ENCODE measurements at places on chromosomes 16 and 17. TPM values are rescaled to one million over a fixed set of nuclear protein-coding genes. Genes with fewer than 3 reads are reported as not detected.

DNA sequence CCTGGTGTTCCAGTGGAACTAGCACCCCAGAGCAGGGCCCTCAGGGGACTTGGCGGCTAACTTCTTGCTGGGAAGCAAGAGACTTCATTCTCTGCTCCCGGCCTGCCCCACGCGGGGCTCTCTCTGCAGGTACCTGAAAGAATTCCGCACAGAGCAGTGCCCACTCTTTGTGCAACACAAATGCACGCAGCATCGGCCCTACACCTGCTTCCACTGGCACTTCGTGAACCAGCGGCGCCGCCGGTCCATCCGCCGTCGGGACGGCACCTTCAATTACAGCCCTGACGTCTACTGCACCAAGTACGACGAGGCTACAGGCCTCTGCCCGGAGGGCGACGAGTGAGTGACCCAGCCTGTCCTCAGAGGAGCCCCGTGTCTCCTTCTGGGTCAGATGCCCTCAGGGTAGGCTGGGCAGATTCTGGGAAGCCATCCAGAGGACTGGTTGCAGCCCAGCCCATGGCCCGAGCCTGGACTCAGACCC lies 25.1 kb downstream of the UNK start:
- no peak overlapping the region for H3K4me3 ChIP-seq
- H3K27ac ChIP-seq, result no peak overlapping the region
- no peaks in the 10 kb centered on the region for H3K27me3 ChIP-seq
- no peak for DNase-seq

DNA sequence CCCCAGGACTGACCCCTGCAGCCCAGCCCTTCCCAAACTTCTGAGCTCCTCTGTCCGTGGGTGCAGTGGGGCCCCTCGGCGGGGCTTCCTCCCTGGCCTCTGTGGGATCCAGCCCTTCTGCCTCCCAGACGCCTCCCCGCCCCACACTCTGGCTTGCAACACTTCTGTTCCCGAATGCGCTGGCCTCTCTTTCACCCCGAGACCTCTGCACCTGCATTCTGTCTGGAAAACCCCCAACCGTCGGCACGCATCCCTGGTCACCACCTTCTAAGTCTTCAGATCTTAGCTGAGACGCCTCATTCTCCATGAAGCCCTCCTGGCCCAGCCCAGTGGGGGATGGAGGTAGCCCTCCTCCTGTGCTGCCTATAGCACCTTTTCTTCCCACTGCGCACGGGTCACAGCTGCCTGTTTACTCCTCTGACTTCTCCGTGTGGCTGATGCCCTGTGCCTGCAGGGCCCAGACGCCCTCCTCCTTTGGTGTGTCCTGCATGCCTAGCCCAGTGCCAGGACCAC lies 26.4 kb downstream of the TMEM235 start:
- no peaks in the 10 kb centered on the region for H3K36me3 ChIP-seq
- H3K27ac ChIP-seq, result peak overlapping the region; percentile 37
- H3K4me1 ChIP-seq, result no peaks in the 10 kb centered on the region
- no peaks in the 10 kb centered on the region for H3K27me3 ChIP-seq
- no peak overlapping the region for H3K4me3 ChIP-seq
- DNase-seq, result no peak

DNA sequence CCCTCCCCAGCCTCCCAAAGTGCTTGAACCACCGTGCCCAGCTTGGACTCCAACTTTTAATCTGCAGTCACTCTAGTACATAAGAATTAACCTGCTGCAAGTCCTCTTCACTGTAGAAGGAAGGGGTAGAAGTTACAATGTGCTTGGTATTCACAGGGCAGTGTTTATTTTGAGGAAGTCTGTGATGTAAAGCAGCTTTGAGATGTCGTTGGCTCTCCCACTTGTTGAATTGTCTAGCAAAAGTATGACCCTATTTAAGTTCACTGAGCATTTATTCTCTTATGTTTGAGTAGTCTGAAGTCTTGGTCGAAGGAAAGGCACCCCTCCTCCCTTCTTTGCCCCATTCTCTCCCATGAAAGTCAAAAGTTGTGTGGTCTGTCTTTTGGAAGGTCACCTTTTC lies 28.2 kb downstream of the SF3B3 start:
- no peaks in the 10 kb centered on the region for H3K27me3 ChIP-seq
- no peak overlapping the region for H3K27ac ChIP-seq
- no peak for DNase-seq
- no peaks in the 10 kb centered on the region for H3K36me3 ChIP-seq

DNA sequence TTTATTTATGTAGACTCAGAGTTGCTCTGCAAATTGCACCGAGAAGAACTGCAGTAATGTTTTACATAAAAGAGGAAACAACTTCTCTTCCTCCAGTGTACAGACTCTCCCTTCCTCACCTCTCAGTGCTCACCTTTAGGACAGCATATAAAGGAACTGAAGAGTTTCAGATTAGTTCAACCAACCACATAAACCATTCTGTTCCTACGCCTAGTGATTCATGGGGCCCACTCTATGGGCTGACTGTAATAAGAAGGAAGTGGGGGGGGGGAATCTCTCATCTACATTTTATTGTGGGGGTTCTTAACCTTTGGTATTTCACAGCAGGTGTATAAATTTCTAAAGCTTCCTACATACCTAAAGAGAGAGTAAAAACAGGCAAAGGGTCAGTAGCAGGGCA lies 18.3 kb downstream of the ZSWIM7 start:
- H3K27me3 ChIP-seq, result no peaks in the 10 kb centered on the region
- no peak for DNase-seq
- H3K4me1 ChIP-seq, result no peaks in the 10 kb centered on the region
- no peak overlapping the region for H3K27ac ChIP-seq
- H3K4me3 ChIP-seq, result no peak overlapping the region

Gene ZG16
- not detected for total RNA-seq

GRCh38 chr17:40474419-40475002 lies 26.9 kb downstream of the TNS4 start:
- no peaks in the 10 kb centered on the region for H3K27me3 ChIP-seq
- H3K4me3 ChIP-seq, result no peak overlapping the region
- no peaks in the 10 kb centered on the region for H3K4me1 ChIP-seq
- no peaks in the 10 kb centered on the region for H3K36me3 ChIP-seq

Gene ASPHD1
- 9.3 TPM for total RNA-seq

DNA sequence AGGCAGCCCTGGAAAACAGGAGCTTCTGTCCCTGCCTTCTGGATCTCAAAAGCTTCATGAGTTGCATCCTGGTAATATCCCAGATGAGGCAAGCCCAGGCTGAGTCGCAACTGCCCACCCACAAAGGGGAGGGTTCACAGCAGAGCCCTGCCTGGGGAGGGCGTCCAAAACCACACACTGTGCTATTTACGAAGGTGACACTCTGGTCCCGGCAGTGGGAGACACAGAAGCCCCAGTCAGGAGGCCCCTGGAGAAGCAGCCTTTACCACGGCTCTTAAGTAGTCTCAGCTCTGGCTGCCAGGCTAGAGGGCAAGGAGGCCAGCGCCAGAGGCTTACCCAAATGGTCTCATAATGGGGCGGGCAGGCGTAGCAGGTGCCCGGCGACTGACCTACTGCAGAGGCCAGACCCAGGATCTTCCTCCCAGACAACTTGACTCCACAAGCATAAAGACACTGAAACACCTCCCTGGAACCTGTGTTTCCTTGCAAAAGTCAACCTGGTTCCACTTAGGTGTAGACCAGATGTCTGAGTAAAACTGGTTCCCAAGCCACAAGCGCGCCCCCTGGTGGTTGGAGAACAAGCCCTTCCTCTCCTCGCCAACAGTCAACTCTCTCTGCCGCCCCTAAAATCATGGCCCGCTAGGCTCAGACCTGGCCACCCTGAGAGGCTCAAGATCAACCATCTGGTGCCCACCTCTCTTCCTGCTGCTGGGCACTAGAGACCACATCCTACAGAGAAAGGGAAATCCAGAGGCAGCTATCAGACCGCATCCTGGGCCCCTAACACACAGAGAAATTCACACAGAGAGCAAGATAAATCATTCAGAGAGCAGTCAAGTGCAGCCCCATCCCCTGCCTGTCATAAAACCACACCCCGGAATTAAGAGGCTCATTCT lies 5.2 kb downstream of the AXIN2 start:
- H3K4me3 ChIP-seq, result no peak overlapping the region
- H3K27me3 ChIP-seq, result no peaks in the 10 kb centered on the region
- DNase-seq, result peak; percentile 90
- peak overlapping the region; percentile 50 for H3K27ac ChIP-seq
- H3K4me1 ChIP-seq, result peaks cover 40% of the 10 kb centered on the region

DNA sequence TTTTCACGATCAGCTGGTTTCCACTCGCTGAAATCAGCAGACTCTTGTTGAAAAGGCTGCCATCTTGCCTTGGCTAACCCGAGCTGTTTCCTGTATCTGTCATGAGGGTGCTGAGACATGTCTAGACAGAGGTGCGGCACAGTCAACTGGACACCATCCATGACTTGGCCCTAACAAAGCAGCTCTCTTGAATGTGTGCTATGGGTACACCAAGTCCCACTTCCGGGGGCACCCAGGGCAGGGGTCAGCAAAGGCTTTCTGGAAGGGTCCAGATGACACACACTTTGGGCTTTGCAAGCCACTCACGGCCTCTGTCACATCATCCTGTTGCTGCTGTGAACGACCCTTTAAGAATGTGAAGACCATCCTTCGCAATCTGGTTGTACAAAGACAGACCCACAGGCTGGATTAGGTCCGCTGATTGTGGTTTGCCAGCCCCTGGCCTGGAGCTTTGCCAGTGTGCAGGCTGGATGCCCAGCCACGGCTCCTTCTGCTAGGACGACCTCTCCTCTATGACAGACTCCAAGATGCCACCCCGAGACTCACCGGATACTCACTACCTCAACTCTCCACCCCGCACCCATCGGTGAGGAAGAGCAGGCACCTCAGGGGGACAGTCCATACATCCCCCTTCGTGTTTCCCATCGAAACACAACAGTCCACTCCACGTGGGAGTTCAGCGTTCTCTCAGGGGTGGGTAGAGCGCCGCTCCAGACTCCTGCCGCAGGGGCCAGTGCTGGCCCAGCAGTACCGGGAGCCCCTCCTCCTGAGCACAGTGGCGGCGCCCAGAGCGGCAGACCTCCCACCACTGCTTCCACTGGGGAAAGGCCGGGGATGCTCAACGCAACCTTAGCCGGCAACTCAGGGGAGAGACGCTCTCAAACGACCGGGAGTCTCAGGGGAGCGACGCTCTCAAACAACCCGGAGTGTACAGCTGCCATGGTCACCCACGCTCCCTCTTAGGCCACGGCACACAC lies 123.5 kb downstream of the ANKRD11 start:
- peak overlapping the region; percentile 6 for H3K27ac ChIP-seq
- no peak overlapping the region for H3K4me3 ChIP-seq
- no peak for DNase-seq
- no peaks in the 10 kb centered on the region for H3K27me3 ChIP-seq
- H3K4me1 ChIP-seq, result peaks cover 3% of the 10 kb centered on the region

- no peak overlapping the region for H3K27ac ChIP-seq
- DNase-seq, result no peak
- peaks cover 4% of the 10 kb centered on the region for H3K4me1 ChIP-seq
- H3K4me3 ChIP-seq, result no peak overlapping the region
- H3K27me3 ChIP-seq, result no peaks in the 10 kb centered on the region
Observed at GRCh38 chr17:3002538-3003295, 60.7 kb downstream of the OR1D5 start.

DNA sequence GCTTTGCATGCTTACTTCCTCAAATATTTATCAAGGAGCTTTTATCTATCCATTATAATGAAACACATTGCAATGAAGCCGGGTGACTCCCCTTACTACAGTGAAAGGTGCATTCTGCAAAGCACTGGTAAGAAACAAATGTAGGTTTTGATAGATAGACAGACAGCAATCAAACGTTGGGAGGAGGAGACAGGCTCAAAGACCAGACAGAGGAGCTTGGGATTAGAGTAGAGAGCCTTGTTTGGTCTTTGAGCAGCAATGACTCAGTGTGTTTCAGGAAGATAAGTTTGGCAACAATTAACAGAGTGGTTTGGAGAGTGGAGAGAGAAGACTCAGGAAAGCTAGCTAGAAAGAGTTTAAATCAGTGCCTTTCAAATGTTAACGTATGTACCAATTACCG lies 68.8 kb downstream of the ZNF18 start:
- H3K4me1 ChIP-seq, result no peaks in the 10 kb centered on the region
- H3K27me3 ChIP-seq, result no peaks in the 10 kb centered on the region
- H3K27ac ChIP-seq, result no peak overlapping the region
- DNase-seq, result no peak

DNA sequence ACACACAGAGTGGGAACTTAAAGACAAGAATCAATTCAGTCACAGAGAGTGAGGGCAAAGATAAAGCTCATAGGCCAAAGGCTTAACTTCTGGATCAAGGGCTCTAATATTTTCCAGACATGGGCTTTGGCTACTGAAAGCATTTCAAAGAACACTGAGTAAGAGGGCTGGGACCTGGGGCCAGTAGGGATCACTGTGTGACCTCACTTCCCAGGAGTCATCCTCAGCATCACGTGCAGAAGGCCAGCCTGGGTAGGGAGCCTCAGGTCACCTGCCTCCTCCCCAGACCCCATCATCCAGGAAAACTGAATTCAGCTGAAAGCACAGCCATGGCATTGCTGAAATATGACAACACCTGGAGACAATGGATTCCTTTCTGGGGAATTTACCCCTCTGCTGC lies 163.5 kb downstream of the RAB11FIP4 start:
- H3K4me3 ChIP-seq, result no peak overlapping the region
- H3K4me1 ChIP-seq, result peaks cover 6% of the 10 kb centered on the region
- H3K36me3 ChIP-seq, result no peaks in the 10 kb centered on the region
- no peak overlapping the region for H3K27ac ChIP-seq
- H3K27me3 ChIP-seq, result no peaks in the 10 kb centered on the region
- DNase-seq, result no peak

Gene PRSS22
- total RNA-seq, result not detected

DNA sequence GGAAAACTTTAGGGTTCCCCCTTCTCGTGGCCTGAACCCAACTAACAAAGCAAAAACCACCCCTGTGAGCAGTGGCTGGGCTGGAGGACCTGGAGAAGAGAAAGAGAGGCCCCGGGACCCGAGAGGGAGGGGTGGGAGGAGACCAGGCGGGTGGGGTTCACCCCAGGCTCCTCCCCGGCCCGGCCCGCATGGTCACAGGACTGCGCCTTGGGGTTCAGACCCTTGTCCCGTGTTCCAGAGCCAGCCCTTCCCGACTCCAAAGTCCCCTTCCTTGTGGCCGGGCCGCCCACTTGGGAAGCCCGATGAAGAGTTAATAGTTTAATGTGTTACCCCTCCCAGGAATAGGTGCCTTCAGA lies 852 bp downstream of the MARVELD3 start:
- peaks cover 9% of the 10 kb centered on the region for H3K4me1 ChIP-seq
- no peaks in the 10 kb centered on the region for H3K36me3 ChIP-seq
- DNase-seq, result no peak
- peaks cover 18% of the 10 kb centered on the region for H3K27me3 ChIP-seq
- no peak overlapping the region for H3K4me3 ChIP-seq
- no peak overlapping the region for H3K27ac ChIP-seq

DNA sequence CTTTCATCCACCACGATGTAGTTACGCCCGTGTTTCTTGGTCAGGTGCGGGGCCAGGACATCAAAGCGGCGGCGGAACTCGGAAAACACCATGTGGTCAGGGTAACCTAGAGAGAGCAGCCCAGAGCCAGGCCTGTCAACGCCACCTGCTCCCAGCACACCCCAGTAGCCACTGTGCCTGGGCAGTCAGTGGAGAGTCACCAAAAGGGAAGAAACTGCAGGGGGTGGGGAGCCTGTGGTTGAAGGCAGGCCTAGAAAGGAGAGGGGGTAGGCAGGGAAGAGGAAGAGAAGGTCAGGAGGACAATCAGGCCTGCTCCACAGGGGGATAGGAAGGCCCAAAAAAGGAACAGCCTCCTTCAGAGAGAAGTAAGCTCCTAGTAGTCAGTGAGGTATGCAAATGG lies 64.1 kb downstream of the PIPOX start:
- H3K27ac ChIP-seq, result no peak overlapping the region
- H3K27me3 ChIP-seq, result no peaks in the 10 kb centered on the region
- H3K36me3 ChIP-seq, result no peaks in the 10 kb centered on the region
